ENCODE measurements at places on chromosomes 13 and 19.
A peak's percentile ranks its signal among the peaks of the same experiment; 100 is the strongest.

DNA sequence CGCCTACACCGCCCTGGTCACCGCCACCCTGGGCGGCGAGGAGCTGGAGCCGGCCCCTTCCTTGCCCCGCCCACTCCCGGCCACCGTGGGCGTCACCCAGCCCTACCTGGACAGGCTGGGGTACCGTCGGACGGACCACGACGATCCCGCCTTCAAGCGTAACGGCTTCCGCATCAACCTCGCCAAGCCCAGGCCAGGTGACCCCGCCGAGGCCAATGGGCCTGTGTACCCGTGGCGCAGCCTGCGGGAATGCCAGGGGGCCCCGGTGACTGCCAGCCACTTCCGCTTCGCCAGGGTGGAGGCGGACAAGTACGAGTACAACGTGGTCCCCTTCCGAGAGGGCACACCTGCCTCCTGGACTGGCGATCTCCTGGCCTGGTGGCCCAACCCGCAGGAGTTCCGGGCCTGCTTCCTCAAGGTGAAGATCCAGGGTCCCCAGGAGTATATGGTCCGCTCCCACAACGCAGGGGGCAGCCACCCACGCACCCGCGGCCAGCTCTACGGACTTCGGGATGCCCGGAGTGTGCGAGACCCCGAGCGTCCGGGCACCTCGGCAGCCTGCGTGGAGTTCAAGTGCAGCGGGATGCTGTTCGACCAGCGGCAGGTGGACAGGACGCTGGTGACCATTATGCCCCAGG lies 7.0 kb downstream of the CILP2 start:
- DNase-seq, result no peak

GRCh38 chr13:52394586-52394985 lies 11.4 kb downstream of the THSD1 start:
- no peak for DNase-seq

DNA sequence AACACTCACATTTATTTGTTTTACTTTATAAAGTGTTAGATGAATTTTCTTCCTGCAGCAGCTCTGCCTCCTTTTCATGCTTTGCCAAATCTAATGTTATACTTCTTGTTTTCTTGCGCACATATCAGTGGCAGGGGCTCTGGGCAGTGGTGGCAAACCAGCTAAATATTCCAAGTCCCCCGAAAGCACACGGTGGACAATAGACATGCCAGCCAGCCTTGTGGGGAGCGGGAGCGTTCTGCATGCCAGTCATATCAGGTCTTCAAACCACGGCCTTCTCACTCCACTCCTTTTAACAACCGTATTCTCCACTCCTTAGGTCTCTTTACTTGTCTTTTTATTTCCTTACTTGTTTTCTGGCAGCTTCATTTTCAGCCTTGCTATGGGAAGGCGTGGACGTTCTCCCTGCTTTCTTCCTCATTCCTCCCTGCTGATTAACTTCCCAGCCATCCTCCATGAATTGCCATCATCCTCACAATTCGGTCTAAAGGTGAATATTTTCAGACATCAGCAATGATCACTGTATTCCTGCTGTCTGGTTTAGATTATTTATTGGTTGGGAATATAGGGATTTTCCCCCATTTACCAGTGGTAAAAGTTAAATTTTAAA lies 77.1 kb upstream of the WASF3 start:
- no peak for DNase-seq

DNA sequence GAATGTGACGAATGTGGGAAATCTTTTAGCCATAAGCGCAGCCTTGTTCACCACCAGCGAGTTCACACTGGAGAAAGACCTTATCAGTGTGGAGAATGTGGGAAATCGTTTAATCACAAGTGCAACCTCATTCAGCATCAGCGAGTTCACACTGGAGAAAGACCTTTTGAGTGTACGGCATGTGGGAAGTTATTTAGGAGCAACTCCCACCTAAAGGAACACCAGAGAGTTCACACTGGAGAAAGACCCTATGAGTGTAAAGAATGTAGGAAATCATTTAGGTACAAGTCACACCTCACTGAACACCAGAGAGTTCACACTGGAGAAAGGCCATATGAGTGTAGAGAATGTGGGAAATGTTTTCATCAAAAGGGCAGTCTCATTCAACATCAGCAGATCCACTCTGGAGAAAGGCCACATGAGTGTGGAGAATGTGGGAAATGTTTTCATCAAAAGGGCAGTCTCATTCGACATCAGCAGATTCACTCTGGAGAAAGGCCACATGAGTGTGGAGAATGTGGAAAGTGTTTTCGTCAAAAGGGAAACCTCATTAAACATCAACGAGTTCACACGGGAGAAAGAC lies 7.6 kb downstream of the ZNF776 start:
- no peak for DNase-seq

DNA sequence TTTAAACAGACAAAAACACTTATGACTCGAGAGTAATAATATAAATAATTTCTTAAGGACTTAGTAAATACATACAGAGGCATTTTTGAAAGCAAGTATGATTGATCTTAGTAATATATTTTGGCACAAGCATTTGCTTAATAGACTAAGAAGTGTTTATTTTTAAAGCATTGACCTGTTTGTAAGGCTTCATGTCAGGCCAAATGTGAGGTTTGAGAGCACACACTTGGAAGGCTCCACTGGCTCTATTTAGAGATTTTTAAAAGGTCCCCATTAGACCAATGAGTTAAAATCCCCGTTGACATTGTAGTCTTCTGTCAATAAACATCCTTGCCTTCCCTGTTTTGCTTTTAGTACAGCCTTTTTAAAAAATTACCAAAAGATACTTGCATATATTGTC lies 50.4 kb downstream of the ATP8A2 start:
- no peak for DNase-seq

GRCh38 chr13:35349673-35350278 lies 126.7 kb downstream of the MAB21L1 start:
- peak; percentile 58 for DNase-seq

- no peak for DNase-seq
These were observed 174.1 kb downstream of the ZNF536 start for GRCh38 chr19:30546332-30546731.

DNA sequence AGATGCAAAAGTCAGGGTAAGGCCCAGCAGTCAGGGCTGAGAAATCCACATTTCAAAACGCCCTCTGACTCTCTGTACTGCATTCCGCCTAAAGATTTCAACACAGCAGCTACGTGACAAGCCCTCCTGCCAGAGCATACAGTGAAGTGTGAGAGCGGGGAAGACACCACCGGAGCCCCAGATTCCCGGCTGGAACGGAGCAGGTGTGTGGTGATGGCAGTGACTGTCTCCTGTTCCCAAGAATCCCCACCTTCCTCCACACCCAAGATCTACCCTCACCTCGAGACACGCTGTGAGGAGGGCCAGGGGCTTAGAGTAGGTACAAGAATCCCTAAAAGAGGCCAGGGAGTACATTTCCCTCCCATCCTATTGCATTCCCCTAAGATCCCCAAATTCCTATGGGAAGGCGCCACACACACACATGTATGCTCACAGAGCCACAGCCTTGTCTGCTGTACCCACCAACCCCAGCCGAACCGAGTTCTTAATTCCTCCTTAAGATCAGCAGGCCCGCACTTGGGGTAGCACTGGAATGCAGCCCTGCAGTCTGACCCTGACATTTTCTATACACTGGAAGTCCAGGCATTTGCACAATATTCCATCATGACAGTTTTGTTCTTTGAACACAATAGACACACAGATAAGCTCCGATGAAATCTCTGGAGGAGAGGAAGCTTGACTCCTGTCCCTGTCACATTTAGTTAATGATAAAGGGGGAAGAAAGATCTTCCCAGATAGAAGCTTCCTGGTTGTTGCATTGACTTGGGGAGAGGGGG lies 102.9 kb downstream of the FOXO1 start:
- DNase-seq, result no peak

GRCh38 chr13:29936956-29937355 lies 86.5 kb upstream of the UBL3 start:
- DNase-seq, result no peak

DNA sequence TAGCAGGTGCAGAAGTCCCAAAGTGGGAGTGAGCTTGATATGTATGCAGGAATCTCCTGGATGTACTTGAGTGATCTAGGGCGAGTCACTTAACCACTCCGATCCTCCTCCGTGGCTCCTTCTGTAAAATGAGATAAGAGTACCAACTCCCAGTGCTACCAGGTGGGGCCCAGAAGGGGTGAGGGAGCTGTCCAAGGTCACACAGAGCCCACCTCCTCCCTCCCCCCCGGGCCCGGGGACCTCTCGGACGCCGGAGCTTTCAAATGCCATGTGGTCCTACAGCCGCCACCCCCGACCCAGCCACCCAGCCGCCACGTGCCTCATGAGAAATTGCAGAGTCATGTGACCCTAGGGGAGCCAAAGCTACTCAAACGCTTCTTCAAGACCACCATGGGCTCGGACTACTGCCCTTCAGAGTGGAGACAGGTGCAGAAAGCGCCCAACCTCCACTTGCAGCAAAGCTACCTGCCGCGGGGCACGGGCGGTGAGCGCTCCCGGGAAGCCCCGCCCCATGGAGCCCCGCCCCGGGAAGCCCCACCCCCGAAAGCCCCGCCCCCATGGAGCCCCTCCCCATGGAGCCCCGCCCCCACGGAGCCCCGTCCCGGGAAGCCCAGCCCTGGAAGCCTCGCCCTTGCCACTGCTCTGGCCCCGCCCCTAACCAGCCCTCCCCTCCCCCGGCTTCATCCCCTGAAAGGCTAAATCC lies 10.1 kb upstream of the ZNF358 start:
- DNase-seq, result peak; percentile 35

- no peak for DNase-seq
These were observed 24.8 kb upstream of the LILRA2 start for GRCh38 chr19:54548806-54549205.

DNA sequence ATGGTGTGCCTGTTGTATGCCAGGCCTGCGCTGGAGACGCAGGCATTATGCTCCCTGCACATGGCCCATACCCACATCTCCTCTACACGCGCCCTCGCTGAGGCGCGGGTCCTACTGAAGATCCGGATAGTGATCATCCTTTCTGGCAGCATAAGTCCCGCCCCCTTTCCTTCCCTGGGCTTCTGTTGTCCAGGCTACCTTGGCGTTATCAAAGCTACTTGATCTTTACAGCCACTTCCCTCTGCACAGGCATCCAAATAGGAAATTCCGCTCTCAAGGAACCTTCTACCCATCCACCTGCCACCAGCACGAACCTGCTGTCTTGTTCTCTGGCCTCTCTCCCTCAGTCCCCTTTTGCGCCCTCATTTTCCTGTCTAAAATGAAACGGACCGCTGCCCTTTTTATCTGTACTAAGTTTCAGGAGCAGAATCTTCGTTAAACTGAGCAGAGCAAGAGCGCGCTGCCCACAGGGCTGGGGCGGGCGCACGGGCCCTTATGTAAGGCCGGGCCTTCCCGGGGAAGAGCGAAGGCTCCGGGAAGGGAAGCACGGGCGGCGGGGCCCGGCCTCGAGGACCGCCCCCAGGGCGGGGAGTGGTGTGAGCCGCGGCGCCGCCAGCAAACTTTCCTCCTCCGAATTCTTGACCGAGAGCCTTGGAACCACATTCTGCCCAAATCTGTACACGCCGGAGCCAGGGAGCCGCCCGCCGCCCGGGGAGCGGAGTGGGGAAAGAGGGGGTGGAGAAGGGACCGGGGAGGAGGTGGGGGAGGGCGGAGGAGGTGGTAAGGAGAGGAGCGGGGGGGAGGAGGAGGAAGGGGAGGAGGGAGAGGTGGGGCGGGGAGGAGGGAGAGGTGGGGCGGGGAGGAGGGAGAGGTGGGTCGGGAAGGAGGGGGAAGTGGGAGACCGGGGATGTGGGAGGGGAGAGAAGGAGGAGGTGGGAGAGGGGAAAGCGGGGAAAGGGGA lies 920 bp upstream of the UBE2L5 start:
- DNase-seq, result peak; percentile 68

DNA sequence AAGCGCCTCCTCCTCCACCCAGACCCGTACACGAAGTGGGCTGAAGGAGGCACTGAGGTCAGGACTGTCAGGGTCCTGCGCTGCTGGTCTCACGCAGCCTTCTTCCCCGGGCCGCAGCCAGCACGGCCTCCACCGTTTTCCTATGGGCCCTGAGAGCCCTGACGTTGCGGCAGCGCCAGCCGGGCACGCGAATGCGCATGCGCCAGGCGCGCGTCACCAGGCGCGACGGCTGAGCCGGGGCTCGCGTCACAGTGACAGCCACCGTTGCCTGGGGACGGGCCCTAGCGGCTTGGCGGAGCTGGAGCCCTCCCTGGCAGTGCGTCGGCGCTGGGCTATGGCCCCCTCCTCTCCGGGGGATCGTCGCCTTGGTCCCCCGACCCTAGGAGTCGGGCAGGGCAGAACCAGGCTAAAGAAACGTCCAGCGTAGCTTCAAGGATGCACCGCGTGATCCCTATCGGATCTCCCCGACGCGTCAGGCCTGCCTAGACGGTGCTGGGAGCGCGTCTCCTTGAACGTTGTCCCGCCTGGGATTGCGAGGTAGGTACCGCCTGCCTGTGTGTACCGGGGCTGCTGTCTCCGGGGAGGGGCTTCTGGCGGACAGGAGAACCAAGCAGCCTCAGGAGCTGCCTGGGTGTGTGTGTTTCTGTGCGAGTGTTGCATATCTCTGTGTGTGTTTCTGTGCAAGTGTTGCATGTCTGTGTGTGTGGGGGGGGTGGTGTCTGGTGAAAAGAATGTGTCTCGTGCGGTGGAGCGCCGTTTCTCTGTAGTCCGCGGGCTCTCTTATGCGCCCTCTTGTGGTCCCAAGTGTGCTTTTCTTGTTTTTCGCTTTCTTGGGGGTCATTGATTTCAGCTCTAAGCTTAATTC lies 43.2 kb downstream of the ZNF571 start:
- DNase-seq, result peak; percentile 82

DNA sequence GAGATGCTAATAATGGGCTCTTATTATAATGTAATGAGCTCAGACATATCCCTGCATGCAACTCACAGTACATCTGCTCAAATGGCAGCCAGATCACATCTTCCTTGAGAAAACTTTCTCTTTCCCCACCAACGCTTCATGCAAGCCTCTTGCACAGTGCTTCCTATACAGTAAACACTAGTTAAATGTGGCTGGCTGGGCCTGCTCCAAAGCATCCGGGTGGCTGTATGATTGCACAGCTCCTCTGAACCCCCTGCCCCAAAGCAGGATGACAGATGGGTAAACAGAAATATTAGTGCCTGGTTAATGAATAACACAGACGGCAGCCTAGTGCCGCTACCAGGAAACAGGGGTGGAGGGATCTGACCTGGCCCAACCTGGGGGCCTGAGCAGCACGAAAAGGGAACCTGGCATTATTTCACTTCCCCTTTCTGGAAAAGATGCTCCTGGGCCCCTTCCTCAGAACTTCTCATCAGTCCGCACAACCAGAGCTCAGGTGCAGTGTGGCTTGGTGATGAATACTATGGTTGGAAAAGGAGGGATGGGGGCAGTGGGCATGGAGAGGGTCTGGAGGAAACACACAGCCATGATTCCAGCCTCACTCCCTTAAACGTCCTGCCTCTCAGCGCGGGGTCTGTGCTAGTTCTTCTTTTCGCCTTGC lies 10.8 kb downstream of the FFAR2 start:
- peak; percentile 61 for DNase-seq

DNA sequence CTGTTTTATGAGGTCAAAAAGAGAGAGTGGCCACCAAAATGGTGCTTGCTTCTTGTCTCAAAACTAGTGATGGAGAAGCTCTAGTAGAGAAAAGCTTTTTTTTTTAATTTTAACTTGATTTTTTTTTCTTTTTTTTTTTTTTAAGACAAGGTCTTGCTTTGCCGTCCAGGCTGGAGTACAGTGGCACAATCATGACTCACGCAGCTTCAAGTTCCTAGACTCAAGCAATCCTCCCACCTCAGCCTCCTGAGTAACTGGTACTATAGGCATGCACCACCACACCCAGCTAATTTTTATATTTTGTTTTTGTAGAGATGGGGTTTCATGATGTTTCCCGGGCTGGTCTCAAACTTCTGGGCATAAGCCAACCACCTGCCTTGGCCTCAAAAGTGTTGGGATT lies 279.0 kb downstream of the TBC1D4 start:
- no peak for DNase-seq

- peak; percentile 75 for DNase-seq
These were observed 1.9 kb downstream of the PRX start for GRCh38 chr19:40411125-40411842.

GRCh38 chr19:19489804-19490204 lies 25.5 kb downstream of the TSSK6 start:
- no peak for DNase-seq
